ENCODE measurements at places on chromosomes 3 and 15.

GRCh38 chr15:52699457-52699856 is 20.3 kb upstream of the ATOSA start:
- no peak for DNase-seq

DNA sequence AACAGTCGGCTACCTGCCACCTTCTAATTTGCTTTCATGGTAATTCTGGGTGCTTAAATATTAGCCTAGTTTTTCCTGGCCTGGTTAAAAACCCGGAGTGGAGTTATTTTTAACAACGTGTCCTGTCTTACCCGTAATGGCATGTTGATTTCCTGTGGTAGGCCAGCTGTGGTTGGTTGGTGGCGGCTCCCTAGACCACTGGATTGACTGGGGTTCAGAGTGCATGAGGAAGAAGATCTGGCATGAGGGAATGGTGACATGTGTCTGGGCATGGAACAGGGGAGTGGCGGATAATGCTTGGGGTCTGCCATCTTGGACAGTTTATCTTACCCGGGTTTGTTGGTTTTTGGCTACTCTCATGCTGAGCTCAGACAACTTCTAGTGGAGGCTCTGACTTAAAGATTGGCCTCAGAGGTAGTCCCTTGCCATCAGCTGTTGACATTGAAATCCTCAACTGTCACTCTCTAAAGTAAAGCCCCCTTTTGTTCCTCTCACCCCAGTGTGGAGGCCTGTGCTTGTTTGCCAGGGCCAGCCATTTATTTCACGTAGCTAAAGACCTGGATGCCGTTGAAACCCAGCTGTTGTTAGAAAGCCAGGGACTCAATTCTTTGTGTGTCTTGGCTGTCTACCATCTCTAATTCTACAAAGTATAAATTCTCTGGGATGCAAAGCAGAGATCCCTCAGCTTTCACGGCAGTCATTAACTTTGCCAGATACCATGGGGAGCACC is 81.6 kb downstream of the DNASE1L3 start:
- DNase-seq = no peak

GRCh38 chr3:135192929-135193328 is 397.9 kb downstream of the EPHB1 start:
- no peak for DNase-seq

GRCh38 chr3:99499235-99500158 is 138.9 kb upstream of the COL8A1 start:
- no peak for DNase-seq

DNA sequence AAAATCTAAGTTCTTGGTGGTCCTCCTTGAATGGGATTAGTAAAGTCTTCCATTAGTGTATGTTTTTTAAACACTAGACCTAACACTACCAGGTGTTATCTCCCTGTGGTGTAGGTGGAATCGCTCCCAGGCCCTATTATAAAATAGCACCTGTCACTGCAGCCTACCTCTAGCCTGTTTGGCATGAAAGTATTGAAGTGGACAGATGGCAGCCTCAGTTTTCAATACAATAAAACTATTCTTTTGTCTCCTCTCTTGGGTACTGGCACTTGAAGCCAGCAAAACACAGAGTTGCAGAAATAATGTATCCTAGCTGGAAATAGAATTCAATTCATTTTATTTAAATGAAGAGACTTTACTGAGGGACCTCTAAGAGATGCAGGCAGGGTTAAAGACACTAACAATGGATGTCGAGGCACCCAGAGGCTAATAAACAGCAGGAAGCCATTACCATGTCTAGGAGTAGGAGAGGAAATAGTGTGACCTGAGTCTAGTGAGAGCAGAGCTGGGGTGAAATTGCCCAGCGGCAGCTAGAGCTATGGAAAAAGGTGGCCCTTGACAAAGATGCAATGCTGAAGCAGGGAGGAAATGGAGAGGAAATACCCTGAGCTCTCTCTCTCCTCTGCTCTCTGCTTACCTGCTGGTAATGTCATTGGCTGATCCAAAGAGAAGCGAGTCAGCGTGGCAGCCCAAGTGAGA is 49.1 kb upstream of the TMEM158 start:
- no peak for DNase-seq

GRCh38 chr15:81633889-81634288 is 259.9 kb upstream of the TMC3 start:
- no peak for DNase-seq

DNA sequence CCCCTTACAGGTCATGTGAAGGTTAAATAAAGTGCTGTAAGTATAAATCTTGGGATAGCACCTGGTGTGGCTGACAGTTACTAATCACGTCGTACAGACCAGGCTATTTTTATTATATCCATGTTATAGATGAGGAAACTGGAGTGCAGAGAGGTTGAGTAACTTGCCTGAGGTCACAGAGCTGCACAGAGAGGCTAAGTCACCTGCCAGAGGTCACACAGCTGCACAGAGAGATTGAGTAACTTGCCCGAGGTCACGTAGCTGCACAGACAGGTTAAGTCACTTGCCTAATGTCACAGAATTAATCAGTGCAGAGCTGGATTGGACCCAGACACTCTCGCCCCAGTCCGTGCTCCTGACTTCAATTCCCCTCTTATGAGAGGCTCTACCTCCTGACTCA is 171.5 kb downstream of the NUP210 start:
- DNase-seq = no peak

- DNase-seq = no peak
Measured at GRCh38 chr15:68819495-68820294, 1.0 kb downstream of the ANP32A start.

GRCh38 chr15:73688455-73688854 is 4.3 kb downstream of the CD276 start:
- no peak for DNase-seq

GRCh38 chr3:195441992-195442572 is 738 bp downstream of the ACAP2 start:
- peak; percentile 17 for DNase-seq

DNA sequence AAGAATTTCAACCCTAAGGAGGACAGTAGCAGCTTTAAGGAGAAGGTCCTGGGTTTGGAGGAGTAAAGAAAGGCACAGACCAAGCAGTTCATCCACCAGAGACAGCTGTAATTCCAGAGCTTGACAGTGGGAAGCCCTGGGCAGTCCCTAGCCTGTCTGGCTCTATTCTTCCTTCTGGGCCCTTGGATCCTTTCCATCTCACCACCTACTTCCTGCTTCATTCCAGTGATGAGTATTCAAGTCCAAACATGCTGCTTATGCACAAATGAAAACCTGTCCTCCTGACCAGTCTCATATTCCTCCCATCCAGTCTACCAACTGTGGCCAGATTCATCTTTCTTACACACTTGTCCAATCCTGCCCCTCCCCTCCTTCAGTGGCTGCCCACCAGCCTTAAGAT is 171.4 kb downstream of the CNTN3 start:
- DNase-seq = no peak

DNA sequence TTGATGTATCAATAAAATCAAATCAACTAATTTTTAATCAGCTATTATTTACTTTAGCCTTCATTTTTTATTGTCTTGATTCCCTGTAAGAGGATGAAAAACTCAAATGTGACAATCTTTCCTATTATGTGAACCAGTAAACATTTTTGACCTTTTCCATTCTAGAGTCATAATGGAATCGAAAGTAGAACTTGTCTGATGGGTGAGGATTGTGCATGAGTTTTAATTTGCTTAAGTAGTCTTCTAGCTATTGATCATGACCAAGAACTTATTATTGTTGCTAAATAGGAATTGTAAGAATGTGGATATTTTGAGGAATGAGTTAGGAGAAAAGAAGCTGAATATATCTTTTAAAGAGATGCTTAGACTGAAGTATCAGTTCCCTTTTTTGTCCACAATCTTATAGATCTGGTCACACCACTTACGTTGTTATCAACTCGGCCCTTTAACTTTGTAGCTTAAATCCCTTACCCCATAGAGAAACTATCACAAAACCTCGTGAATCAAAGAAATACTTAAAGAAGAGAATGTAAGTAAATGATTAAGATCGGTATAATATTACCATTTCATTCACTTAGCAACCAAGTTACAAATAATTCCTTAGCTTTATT is 147.3 kb downstream of the TP63 start:
- no peak for DNase-seq

DNA sequence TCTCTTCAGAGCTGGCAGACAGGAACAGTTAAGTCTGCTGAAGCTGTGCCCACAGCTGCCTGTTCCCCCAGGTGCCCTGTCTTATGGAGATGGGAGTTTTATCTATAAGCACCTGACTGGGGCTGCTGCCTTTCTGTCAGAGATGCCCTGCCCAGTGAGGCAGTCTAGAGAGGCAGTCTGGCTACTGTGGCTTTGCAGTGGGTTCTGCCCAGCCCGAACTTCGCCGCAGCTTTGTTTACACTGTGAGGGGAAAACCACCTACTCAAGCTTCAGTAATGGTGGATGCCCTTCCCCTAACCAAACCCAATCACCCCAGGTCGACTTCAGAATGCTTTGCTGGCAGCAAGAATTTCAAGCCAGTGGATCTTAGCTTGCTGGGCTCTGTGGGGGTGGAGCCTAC is 91.2 kb downstream of the SLC25A26 start:
- no peak for DNase-seq

- DNase-seq = no peak
Measured at GRCh38 chr3:188693435-188693834, 478.3 kb upstream of the TPRG1 start.

- no peak for DNase-seq
Measured at GRCh38 chr3:197434830-197435229, 120.9 kb downstream of the BDH1 start.

DNA sequence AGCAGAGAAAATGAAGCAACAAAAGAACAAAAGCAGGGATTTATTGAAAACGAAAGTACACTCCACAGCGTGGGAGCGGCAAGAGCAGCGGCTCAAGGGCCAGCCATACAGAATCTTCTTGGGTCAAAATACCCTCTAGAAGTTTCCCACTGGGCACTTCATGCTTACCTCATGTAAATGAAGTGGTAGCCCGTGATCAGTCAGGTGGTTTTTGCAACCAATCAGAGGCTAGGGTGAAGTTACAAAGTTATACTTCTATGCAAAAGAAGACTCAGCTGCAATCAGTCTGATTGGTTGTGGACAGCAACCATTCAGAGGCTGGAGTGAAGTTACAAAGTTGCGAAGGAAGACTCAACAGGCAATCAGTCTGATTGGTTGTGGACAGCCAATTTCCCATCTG is 37.8 kb upstream of the TRH start:
- DNase-seq = no peak

DNA sequence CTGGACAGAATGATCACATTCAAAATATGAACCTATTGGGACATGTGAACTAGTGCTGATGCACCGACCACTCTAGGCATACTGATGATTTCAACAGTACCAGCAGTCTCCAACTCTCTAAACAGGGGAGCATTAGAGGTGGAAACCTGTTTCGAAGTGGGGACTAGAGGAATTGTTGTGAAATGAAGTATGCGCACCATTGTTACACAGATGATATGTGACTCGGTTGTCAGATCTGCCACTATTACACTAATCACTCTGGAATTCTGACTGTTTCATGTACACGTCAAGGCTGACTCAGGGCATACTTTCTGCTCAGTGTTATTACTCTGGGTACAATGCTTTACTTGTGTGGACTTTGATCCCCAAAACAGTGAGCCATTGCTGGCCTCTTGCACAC is 198.2 kb upstream of the UBE2E2 start:
- no peak for DNase-seq
